ENCODE measurements at places on chromosomes 5 and 9.

- no peak for DNase-seq
Observed at GRCh38 chr5:87169300-87169991, 98.2 kb upstream of the RASA1 start.

DNA sequence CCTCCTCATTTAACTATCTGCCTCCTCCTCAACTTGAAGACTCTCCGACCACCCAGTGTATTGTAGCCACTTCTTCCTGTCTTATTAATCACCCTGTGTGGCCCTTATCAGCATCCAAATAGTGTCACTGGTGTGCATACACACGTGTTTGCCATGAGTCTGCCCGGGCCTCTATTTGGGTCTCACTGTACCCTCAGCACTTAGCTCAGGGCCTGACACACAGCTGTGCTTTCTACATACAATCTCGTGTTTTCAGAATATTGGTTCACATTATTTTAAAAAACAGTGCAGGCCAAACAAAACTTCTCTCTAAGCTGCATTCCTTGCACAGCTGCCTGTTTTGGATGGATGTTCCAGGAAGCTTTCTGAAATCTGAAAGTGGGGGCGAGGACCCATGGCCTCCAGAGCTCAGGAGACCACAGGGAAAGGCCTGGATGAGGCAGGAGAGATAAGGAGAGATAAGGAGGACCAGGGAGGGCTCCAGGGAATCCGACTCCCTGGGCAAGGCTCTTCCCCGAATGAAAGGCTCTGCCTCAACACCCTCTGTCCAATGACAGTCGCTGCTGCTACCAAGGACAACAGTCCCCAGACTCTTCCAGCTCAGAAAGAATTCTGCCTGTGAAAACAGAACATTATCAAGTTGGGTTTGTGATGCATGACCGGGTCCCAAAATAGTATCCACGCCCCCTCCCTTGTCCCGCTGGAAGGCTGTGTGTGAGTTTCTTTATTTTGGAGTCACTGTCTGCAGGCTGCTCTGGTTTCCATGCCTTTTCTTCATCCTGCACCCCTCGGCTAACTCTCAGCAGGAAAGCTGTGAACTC is 255.6 kb downstream of the NSG2 start:
- DNase-seq: peak; percentile 67

GRCh38 chr9:106981396-106982287 is 118.7 kb downstream of the ZNF462 start:
- DNase-seq: no peak

GRCh38 chr5:146805081-146805480 is 73.5 kb downstream of the PPP2R2B start:
- DNase-seq: peak; percentile 58

DNA sequence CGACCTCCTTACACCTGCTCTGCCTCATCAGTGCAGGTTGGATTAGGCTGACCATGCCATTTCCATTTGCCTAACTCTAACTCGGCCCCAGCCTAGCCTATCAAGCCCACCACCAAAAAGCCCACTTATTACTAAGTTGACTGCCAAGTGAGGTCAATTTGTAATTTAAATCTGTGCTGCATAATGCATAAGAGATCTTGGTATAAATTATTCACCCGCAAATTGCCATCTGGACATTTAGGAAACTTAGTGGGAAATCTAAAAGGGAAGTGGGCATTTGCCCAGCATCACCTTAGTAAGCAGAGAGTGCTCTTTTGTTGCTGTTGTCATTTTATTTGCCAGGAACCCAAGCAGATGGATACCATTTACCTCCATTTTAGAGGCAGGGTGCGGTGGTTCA is 143.0 kb downstream of the SPOCK1 start:
- no peak for DNase-seq

DNA sequence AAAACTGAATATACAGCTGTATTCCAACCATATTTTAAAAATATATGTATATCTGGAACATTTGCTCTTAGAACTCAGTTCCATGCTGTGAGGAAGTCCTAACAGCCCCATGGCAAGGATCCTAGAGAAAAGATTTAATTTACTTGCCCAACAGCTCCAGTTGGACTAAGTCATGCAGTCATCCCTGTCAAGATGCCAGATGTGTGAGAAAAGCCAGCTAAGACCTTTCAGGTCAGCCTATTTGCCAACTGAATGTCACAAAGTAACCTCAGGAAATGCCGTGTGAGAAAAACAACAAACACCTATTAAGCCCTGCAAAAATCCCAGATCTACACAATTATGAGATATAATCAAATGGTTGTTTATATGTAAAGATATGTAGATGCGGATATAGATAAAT is 416.3 kb downstream of the NR2F1-AS1 start:
- peak; percentile 20 for DNase-seq

DNA sequence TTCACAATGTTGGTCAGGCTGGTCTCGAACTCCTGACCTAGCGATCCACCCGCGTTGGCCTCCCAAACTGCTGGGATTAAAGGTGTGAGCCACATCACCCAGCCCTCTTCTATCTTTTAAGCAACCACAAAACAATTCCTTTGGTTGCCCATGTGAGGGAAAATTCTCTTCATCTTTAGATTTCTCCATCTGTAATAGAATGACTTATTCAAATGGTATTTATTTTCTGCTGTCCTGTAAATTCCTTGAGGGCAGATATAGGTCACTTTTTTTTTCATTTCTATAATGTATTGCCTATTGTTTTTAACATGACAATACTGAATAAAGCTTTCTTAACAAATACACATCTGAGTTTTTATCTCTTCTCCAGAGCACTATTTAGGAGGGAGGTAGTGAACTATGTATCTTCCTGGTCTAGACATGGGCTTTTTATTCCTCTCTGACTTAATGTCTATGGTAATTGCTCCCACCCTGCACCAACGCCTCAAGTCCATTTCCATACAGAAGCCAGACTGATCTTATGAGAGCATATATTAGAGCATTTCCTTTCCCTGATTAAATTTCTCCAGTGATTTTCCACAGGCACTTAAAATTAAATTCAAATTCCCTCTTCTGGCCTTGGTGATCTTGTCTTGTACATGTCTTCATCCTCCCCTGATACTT is 595.6 kb downstream of the CAAP1 start:
- no peak for DNase-seq

DNA sequence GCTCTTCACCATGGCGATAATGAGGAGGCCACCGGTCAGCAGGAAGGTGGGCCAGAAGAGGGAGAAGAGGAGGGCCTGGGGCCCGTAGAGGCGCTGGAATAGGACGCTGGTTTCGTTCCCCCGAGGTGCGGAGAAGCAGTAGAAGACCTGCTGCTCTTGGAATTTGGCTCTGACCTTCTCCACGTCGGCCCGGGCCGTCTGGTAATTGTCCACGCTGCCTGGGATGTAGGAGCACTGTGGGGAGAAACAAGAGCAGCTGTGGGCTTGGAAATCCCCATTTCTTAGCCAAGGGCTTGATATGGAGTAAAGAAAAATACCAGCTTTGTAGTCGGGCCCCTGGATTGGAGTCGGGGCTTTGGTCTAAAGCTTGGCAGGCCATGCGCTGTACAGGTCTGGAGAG is 10.4 kb downstream of the KCNMB1 start:
- no peak for DNase-seq

- no peak for DNase-seq
Observed at GRCh38 chr9:82106536-82106935, 118.0 kb downstream of the SPATA31D1 start.

- no peak for DNase-seq
Observed at GRCh38 chr5:159459132-159459627, 128.9 kb upstream of the IL12B start.
